ENCODE measurements at places on chromosomes 4 and X.
A peak's percentile ranks its signal among the peaks of the same experiment; 100 is the strongest.

DNA sequence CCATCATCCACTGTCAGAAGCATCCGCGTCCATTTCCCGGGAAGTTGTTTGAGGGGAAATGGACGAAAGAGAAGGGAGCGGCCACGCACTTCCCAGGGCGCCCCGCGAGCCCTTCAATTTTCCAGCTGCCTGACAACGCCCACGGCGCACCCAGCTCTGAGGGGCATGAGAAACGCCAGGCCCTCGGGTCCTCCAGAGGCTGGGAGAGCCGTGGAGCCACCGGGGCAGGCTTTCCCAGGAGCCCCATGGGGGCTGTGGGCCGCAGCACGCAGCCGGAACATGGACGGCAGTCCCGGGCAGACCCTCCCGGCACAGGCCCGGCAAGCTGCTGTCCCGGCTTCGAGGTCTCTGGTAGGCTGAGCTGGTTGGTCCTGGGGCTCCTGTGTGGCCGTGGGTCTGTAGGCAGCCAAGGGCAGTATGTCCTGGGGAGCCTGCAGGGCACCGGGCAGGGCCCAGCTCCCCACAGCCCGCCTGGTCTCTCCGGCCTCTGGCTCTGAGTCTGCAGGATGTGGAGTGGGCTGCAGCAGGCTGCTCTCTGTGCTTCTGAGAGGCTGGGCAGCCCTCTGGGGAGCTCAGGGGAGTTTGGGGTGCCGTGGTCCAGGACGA, 115.2 kb downstream of the FAM53A start:
- DNase-seq = no peak

DNA sequence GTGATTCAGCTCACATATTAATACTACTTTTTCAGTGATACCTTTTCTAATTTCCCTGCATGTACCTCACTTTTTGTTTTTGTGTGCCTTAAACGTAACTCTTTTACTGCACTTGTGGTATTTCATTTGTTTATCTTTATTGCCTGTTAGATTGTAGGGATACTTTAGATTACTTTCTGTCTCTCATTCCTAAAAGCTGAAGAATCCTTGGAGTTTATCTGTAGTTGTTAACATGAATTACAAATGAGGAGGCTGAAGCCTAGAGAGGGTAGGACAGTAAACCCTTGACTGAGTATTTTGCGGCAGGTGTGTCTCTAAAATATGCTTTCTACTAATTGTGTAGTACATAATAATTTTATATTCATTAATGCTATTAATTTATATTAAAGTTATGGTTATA, 34.9 kb downstream of the BMP2K start:
- DNase-seq = no peak

DNA sequence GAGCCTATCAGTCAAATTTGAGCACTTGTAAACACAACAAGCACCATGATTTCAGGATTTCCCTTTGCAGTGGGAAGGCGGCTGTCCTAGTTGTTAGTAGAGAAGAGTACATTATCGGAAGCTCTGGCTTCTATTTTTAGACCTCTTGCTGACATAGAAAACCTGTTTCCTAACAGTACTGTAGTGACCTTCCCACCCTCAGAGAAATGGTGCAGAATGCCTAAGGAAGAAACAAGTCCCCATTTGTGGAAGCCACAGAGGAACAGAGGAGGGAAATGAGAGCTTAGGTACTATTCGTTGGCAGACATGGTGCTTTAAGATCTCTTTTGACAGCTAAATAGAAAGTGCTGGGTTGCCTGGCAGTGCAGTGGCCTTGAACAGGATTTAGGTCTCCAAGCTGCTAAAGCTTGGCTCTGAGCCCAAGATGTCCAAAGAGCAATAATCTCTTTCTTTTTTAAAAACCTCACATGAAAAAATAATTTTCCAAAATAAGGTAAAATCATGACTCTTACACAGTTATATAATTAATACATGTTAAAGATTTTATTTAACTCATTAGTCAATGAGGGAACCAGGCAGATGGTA, 24.9 kb downstream of the GLRA2 start:
- peak; percentile 38 for DNase-seq

DNA sequence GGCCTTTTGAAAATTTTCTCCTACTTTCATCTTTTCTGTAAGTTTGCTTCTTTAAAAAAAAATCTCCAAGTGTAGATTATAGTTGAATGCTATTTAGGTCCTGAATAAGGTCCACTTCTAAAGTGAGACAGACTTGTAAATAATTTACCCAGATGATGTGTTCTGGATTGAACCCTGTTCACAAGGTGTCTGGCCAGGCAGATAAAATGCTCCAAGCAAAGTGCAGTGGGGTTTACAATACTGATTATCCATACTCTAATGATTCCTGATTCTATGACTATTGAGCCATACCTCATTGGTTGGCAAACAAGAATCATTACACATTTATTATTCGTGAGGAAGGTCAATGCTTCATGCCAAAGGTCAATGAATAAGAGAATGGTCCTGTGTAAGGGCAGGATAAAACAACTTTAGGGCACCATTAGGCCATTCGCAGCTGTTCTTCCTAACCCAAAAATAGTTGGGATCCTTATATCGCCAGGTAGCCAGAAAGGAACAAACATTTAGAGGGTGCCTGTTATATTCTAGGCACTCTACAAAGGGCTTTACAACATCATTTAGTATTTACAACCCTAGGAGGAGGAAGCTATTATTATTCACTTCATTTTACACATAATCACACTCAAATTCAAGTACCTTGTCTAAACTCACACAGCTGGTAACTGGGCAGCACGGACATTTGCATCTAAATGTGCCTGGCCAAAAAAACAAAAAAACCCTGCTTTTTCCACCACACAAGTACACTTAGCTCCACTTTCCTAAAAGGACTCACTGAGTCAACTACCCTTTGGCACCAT, 18.6 kb upstream of the SAT1 start:
- DNase-seq = peak; percentile 36

- no peak for DNase-seq
These were observed 613.1 kb upstream of the HS3ST1 start for GRCh38 chr4:12041828-12042227.

DNA sequence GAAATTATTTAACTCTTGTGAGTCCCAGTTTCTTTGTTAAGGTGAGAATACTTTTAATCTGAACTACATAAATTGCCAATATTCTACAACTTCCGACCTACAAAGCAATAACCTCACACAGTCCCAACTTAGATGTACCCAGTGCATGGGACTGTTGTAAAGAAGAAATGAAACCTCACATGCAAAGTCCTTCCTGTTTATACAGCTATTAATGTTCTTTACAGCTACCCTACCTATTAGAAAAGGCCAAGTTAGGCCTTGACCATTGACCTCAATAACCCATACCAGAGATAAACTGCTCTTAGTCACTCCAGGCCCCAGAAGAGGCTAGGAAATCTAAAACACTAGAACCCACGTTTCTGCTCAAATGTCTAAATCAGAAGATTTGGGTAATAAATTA, 920.1 kb upstream of the TENM3 start:
- DNase-seq = no peak

DNA sequence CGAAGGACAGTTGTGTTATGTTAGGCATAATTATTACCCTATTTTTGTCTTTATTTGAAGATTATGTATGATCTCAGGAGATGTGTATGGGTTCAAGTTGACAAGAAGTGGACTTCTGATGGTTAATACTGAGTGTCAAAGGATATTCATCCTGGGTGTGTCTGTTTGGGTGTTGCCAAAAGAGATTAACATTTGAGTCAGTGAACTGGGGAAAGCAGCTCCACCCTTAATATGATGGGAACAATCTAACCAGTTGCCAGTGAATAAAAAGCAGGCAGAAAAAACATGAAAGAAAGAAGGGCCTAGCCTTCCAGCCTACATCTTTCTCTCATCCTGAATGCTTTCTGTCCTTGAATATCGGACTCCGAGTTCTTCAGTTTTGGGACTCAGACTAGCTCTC, 332.6 kb downstream of the DTHD1 start:
- DNase-seq = no peak

GRCh38 chr4:43556262-43556661, 663.7 kb downstream of the GRXCR1 start:
- no peak for DNase-seq

Measured in NCI-H1092 treated with DMSO at 0.1 percent for 48 hours (cell line).